ENCODE measurements at places on chromosomes 16 and 17. TPM values are rescaled to one million over a fixed set of nuclear protein-coding genes. Genes with fewer than 3 reads are reported as not detected.

Gene KRTAP3-2
- not detected for total RNA-seq

Gene MT1A
- not detected for total RNA-seq

Gene RPS6KB1
- total RNA-seq, result 15.7 TPM

Gene TBC1D3
- total RNA-seq, result not detected

Gene HID1
- total RNA-seq, result not detected
